Activated CD4-positive, CD25-positive, alpha-beta regulatory T cell treated with anti-CD3 and anti-CD28 coated beads, Interleukin-2, amount 50 U/mL, for 24 hours (primary cell): ENCODE measurements at places on chromosomes 4 and X.
A peak's percentile ranks its signal among the peaks of the same experiment; 100 is the strongest.

DNA sequence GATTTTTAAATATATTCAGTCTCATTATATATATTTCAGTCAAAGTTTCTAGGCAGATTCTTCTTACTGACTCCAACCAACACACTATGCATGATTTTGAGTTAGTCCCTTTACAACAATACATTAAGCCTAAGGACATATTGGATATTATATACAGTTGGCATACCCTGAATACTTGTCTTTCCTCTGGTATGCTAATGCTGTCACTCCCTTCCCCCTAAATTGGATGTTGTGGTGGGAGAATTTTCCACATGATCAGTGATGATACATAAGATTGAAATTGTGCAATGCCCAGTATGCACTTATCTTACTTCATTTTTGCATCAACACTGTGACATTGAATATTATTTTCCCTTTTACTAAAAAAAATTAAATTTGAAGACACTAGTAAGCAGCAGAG is 935.2 kb downstream of the PCDH7 start:
- no peak for ATAC-seq

DNA sequence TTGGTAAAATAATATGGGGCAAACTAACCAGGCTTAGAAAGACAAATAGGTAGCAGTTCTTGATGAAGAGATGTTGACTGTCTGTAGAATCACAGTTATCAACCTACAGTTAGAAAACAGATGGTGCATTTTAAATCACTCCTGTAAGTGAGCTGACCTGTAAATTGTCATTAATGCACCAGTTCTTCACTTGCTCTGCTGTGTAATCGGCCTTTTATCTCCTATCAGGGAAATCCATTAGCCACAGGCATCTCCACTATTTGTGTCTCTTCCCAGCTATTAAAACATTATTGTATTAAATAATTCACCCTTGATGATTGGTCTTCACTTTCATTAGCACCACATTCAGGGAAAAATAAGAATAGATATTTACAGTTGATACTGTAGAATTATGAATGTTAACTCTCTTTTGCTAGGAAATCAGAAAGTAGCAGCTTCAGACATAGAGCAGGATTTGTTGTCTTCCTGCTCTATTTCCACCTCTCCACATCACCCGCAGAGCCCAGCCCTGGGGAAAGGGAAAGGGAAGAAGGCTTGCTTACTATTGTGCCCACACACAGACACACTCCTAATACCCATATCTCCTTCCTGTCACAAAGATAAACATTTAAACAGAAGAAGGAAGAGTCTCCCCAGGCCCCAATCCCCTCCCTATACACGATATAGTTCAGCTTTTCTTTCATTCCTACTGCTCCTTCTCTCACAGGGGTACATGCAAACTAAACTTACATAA is 97.1 kb downstream of the REELD1 start:
- ATAC-seq, result no peak

GRCh38 chr4:60544981-60545380 is 655.1 kb upstream of the ADGRL3 start:
- no peak for ATAC-seq

- no peak for ATAC-seq
Measured at GRCh38 chrX:23633834-23634580, 33.3 kb upstream of the PRDX4 start.

GRCh38 chr4:47776353-47776752 is 61.5 kb downstream of the CORIN start:
- no peak for ATAC-seq

DNA sequence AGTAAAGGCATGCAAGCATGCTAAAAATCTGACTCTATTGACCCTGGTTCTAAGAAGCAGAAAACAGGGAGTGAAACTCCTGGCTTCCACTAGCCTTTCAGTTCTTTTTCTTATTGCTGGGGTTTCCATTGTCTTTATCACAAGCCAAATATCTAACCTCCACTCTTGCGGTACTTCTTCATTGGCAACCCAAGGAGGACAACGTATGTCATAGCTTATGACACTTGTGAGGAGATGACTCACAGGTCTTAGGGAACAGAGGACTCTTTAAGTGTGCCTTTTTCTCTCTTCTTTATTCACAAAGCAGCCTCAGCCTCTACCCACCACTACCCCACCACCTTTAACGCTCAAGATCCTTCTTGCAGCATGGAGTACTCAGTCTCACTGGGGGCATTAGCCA is 124.2 kb downstream of the GUCY2F start:
- ATAC-seq, result no peak

- peak; percentile 81 for ATAC-seq
Measured at GRCh38 chr4:121189326-121190215, 25.4 kb upstream of the TNIP3 start.

GRCh38 chr4:137463377-137464003 is 68.8 kb downstream of the PCDH18 start:
- no peak for ATAC-seq

- no peak for ATAC-seq
Measured at GRCh38 chrX:115579786-115580294, 18.9 kb downstream of the PLS3 start.

DNA sequence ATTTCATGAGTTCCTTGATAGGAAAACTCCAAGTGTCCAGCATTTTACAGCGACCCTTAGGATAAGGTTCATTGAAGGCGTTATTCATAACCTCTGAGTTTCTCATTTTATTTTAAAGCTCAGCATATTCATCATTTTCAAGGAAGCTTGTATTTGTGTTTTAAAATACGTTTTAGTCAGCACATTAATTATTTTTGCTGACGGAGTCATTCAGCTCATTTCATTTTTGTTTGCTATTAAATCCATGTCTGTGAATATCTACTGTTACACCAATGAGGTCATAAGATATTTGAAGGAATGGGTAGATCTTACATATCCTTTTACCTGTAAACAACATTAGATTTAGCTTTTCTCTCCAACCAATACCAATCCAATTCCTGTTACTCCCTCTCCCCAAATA is 1766.3 kb upstream of the PCDH10 start:
- ATAC-seq, result no peak

- ATAC-seq, result no peak
Measured at GRCh38 chrX:25507801-25508200, 492.0 kb upstream of the ARX start.

- no peak for ATAC-seq
Measured at GRCh38 chrX:153379971-153380581, 21.1 kb downstream of the PNMA6E start.

- ATAC-seq, result no peak
Measured at GRCh38 chrX:53077207-53078197, 4.7 kb upstream of the TSPYL2 start.

GRCh38 chr4:19047279-19047880 is 1025.8 kb upstream of the LCORL start:
- no peak for ATAC-seq

DNA sequence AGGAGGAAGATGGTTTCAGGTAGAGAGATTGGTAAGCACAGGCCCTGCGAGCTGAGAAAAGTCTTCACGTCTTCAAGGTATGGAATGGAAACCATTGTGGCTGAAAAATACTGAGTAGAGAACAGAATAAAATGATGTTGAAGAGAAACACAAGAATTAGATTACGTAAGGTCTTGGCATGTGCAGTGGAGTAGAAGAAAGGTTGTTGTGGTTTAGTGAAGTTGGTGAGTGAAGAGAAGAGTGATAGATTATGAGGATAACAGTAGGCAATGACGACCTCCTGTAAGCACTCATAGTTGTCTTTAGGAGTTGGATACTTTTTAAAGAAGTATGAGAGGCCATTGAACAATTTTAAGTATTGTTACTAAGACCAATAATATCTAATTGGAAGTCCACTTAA is 642.6 kb downstream of the PCDH7 start:
- ATAC-seq, result no peak

DNA sequence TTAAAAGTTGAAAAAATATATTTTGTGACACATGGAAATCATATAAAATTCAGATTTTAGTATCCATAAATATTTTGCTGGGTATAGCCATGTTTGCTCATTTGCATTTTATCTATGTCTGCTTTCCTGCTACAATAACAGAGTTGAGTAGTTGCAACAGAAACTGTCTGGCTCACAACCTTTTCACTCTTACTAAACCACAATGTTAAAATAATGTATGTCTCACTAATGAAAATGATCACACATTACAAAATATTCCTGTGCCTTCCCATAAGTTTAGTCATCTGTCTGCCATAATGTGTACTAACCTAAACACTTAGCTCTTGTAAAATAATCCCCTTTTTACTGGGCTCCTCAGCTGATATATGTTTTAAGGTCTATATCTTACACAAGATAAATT is 174.0 kb upstream of the PRPS2 start:
- no peak for ATAC-seq

DNA sequence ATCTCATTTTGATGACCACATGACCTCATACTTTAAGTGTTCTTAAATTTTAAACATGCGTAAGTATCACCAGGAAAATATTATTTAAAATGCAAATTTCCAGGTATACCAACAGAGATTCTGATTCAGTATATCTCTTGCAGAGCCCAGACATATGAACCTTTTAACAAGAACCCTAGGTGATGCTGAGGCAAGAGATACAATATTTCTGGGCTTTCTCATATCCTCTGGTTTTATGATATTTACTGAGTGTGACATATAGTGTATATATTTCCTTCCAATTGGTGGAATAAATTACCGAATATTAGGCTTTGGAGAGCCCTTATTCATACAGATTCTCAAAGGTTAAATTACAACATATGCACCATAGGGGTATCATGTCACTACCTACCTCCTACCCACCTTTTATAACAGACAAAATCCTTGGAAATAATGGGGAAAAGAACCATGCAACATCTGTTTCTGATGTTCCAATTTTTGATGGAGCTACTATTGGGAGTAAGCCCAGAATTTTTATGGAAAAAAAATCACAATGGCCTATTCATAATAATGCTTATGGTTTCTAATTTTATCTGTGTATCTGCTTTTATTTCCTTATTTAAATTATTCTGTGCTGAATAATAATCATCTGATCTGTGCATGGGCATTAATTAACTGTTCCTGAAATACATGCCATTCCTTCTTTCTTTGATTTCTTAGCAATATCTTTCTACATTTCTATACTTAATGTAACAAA is 27.1 kb downstream of the KCTD8 start:
- no peak for ATAC-seq

- ATAC-seq, result no peak
Measured at GRCh38 chrX:11064851-11065600, 46.1 kb upstream of the HCCS start.

DNA sequence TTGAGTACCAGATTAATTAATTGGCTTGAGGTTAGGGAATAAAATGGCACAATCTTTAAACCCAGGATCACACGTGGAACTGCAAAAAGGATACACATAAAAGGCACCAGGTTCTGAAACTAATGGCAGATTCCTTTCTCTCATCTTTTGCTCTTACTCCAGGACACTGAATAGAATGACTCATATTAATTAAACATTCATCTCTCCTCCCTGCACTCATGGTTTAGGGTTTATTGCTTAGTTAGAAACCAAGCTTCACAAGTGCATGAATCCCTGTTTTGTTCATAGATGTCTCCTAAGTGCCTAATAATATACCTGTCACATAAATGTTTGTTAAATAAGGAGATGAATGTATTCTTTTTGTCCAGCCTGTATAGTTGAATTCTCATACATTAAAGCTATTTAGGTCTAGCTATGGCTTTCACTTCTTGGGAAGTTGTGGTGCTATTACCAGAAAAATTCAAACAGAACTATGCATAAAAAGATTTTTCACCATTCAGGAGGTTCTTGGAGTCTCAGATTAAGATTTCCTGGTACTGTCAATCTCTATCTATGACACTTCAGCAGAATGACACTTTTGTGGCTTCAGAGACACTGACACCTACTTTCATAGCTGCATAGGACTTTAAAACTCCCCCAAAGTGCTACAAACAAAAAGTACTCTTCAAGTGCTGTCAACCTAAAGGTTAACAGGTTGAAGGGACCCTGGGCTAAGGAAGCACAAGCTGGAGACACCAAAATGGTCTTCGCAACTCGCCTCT is 7.4 kb downstream of the CORIN start:
- ATAC-seq, result no peak

- ATAC-seq, result no peak
Measured at GRCh38 chr4:189088780-189089179, 851.9 kb upstream of the FRG1 start.

DNA sequence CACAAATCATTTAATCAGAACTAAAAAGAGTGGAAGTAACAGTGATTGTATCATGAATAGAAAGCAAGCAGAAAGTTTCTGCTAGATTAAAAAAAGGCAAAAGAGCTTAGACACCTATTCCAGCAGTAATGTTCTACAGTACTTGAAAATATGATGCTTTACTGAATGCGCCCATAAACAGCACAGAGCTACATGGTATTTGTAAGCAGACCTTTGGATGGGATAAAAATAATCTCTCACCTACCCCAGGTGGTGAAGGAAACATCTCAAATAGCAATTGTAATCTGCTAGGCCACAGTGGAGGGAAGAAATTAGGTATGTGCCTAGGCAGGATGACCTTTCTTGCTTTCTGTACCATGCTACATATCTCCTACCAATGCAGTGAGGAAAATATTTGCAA is 280.9 kb upstream of the PRKX start:
- no peak for ATAC-seq

DNA sequence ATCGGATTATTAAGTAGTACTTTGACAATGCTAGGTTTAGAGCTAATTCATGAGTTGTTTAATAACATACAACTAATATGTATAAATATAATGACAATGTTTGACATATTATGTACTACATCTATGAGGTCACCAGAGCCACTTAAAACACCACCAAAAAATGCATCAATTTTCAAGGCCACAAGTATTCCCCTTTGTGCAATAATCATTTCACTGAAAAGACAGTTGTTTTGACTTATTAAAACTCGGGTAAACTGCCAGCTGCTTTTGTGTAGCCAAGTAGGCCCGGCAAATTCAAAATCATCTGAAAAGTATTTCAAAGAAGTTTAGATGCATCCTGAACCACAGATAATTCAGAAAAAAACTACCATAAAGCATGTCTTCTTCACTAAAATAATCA is 48.7 kb downstream of the CLOCK start:
- no peak for ATAC-seq

DNA sequence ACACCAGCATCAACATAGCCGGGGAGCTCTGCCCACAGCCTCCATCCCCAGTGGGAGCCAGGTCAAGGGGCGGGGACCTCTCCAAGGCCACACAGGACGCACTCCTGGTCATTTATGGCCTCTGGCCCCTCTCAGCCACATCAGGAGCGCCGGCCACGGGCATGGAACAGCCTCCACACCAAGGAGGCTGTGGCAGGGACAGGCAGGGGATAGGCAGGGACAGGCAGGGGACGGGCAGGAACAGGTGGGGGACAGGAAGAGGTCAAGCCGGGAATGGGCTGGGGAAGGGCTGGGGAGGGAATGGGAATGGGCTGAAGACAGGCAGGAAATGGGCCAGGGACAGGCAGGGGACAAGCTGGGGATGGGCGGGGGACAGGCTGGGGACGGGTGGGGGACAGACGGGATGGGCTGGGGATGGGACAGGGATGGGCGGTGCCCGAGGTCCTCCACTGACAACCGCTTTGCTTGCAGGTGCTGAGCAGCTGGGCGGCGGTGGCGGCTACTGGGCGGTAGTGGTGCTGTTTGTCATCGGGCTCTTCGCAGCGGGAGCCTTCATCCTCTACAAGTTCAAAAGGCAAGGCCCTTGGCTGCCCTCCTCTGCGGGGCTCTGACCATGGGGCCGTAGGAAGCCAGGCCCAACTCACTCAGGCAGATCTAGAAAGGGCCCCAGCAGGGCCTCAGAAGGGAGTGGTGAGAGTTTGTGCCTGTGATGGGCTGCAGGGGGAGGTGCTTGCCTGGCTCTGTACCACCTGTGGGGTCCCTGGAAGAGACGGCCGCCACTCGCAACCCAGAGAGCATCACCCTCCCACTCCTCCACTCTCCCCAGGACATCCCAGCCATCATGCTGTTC is 205.6 kb downstream of the AFAP1 start:
- no peak for ATAC-seq

- no peak for ATAC-seq
Measured at GRCh38 chr4:52259978-52260377, 208.9 kb downstream of the SPATA18 start.

- peak; percentile 98 for ATAC-seq
Measured at GRCh38 chrX:135213200-135213844, 38.5 kb upstream of the ETDA start.
